ENCODE measurements at places on chromosomes 1 and 21.

- no peak for DNase-seq
Observed at GRCh38 chr1:205376739-205377138, 20.0 kb upstream of the KLHDC8A start.

GRCh38 chr1:223709598-223709997 lies 2.7 kb upstream of the CAPN2 start:
- no peak for DNase-seq

- no peak for DNase-seq
Observed at GRCh38 chr1:203177470-203178039, 1.9 kb upstream of the MYBPH start.

DNA sequence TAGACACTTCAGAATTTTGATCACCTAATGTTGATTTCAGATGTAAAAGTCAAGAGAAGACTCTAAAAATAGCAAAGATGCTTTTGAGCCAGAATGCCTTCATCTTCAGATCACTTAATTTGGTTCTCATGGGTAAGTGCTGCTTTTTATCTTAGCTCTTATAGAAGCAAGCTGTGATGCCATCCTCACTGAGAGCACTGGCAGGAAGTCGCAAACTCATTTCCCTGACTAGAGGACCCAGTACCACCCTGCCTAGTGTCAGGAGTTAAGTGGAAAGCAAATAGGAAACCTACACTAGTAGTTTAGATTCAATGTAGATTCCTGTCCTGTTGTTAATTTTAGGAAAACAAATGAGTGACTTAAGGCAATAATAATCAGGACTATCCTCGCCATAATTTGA lies 12.1 kb downstream of the IFNAR2 start:
- DNase-seq = no peak

- DNase-seq = no peak
Observed at GRCh38 chr21:45111703-45112102, 37.3 kb downstream of the ADARB1 start.
